ENCODE measurements at places on chromosomes 1 and 21.

DNA sequence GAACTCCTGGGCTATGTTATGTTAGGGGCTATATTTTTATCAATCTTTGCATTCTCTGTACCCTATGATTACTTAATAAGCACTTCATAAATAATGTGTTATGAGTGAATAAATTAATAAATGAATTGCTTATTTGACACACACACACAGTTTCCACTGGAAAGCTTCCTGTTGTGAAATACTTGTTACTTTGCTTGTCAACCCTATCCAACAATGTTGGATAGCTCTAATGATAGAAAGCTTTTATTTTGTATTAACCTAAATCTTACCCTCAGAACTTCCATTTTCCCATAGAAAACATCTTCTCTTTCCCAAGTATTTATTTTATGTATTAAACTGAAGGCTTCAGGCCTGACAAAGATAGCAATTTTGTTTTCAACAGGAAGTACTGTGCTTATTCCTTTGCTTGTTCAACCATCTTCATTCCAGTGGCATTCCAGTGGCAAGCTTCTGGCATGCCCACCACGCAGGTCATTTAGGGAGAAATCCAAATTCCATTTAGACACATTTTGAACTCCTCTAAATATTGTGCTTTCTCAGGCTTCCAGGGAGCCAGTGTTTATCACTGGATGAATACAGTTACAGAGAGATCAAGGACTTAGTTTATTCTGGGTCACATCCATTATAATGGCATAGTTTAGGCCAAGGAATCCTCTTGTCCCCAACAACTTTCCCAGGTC lies 134.4 kb downstream of the TGFB2 start:
- DNase-seq, result no peak

- DNase-seq, result no peak
Measured at GRCh38 chr1:3313576-3313950, 140.9 kb upstream of the ARHGEF16 start.

DNA sequence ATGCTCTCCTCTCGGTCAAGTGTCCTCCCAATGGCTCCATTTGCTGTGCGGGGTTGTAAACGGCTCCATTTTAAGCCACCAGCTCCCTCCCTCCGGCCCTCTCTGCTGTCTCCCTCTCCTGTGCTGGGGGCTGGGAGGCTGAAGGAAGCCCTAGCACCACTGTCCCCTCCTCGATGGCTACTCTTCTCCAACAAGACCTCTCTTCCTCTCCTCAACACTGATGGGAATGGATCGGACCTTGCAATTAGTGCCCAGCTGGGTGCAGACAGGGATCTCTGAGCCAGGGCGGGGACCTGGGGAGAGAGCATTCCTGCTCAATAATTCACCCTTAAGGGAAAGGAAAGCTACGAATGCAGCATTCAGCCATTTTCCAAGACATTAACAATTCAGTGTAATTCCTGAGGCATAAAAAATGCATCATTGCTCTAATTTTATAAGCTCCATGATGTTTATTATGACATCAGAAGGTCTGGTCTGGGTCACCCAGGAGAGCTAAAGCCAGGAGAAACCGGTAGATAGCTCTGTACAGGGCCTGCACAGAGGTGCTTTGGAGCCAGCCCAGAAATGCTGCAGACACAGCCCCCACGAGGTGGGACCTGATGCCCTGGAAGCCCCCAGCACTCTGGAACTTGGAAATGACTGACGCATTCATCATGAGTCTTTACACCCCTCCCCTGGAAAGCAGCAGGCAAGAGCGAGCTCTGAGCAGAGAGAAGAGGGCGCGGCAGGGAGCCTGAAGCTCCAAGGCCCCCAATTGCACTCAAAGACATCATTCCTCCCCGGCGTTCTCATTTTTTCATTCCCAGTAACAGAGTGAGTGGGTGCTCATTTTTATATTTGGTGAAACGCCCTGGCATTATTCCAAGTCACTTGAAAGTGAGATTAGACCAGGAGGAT lies 76.2 kb upstream of the VAMP3 start:
- DNase-seq, result no peak

DNA sequence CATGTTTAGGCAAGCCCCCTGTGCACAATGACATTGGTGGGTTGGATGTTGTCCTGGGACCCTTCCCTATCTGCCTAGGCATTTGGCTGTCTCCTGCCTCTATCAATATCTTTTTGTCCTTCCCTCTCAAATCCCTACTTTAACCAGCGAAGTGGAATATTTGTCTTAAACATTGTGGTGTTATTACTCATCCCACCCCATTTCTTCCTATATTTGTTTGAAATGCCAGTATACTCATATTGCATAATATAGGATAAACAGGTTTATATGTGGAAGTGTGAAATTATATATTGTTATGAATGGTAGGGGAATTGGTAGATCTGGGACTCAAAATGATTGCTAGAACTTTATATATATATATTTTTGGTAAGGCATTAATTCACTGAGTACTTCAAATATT lies 80.0 kb downstream of the ADGRL2 start:
- no peak for DNase-seq

DNA sequence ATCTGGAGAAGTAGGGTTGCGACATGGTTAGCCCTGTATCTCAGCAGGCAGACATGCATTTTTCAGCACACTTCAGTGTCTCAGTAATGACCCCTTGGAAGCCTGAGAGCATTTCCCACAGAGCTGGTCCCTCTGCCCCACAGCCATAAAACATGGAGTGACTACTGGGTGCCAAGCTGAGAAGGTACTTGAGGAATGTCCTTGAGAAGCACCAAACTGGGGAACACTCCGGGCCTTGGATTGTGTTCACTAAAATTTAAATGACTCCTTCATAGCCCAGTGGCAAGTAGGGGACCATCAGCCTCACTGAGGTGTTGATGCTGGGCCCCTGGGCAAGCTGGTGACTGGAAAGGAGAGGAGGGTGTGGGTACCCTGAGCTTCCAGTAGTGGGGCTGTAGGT lies 54.7 kb downstream of the KCNJ6 start:
- no peak for DNase-seq

DNA sequence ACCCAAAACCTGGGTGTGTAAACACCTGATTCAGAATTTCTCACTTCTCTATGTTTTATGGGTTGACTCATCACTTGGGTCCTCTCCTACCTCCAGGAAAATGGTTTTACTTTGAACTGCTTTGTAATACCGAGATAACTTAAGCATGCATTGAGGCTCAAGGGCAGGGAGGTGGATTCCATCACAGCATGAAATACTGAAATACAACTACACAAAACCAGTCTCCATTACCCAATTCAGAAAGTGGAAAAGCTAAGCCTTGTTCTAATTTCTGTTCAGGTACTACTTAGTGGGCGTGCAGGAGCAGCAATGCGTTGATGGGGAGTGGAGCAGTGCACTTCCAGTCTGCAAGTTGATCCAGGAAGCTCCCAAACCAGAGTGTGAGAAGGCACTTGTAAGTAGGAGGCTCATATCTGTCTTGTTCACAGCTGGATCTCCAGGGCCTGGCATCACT lies 6.1 kb upstream of the C4BPA start:
- DNase-seq, result peak; percentile 56

DNA sequence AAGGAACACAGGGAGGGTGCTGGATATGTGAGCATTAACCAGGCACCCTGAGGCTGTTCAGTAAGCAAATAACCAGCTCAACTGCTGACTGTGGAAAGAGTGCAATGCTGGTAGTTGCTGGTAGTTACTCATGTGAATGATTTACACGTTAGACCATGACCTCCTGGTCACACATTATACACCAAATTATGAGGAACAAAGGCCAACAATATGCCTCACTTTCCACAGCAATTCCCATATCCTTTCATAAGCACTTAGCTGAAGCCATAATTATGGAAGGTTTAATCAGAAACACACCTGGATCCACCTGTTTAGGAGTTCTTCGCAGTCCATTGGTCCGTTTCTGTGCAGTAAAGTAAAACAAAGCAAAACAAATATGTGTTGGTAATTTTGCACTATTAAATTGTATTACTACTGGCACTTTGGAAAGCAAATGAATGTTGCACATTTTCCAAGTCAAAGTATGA lies 281.8 kb downstream of the VAV3 start:
- DNase-seq, result no peak

GRCh38 chr1:33377756-33378155 lies 53.1 kb downstream of the PHC2 start:
- DNase-seq, result no peak

DNA sequence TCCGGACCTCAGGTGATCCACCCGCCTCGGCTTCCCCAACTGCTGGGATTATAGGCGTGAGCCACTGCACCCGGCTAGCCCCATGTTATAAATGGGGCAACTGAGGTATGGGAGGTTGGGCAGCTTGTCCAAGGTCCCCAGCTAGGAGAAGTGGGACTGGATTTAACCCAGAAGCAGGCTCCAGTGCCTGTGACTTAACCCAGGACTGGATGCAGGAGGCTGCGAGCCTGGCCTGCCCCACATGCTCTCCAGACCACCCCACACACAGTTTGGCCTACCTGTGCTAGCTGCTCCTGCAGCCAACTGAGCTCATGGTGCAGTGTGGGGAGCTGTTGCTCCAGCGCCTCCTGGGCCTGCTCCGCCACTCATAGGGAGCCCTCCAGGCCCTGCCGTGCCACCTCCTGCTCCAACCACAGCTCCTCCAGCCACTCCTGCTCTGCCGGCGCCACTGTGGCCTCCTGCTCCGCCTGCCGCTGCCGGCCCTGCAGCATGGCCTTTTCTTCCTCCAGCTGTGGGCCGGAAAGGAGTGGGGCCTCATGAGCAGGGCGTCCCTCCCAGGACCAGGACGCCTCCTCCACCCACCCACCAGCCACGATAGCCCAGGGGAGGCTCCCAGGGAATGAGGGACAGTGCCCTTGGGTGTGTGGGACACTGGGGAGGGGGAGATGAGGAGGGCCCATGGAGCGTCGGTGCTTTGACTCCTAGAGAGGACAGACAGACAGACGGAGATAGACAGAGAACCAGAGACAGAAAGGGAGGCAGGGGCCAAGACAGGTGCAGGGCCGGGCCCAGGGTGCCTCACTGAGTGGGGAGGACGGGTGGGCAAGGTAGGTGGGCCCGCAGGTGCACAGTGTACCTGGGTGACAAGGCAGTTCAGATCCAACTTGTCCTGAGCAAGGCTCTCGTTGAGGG lies 12.4 kb upstream of the NBPF1 start:
- DNase-seq, result peak; percentile 52

- DNase-seq, result no peak
Measured at GRCh38 chr1:162404550-162405160, 7.3 kb downstream of the SH2D1B start.

DNA sequence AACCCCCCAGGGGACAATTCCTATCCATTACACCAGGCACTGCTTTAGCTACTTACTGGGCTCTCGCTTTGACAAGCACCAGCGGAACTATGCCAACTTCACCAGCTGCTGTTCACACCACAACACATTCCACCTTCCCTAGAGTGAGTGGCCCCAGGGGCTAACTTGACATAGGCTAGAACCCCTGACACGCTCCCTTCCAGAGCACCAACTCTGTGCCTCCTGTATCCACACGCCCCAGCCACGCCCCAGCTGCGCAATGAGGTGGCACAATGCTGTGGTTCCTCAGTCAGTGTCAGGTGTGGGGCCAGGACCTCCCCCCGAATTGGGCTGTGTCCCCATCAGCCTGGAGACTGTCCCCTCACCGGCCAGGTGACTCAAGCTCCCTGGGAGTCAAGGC lies 11.7 kb upstream of the FGR start:
- DNase-seq, result no peak

GRCh38 chr21:40215941-40216340 lies 348.7 kb downstream of the PCP4 start:
- no peak for DNase-seq

DNA sequence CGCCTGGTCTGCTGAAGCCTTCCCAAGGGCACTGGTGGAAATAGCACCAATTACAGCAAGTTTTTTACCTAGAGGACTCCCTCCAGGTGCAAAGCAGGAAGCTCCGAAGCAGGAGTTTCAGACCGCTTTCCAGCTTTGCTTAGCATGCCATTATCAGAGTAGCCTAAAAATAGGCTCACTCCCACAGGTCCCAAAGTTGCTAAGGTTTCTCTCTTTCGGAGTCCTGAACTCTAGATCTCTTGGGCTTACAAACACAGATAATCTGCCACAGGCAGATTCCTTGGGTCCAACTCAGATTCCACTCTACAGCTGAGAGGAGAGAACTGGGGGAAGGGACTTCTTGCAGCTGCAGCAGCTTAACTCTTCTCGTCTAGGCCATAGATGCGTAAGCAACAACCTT lies 22.5 kb downstream of the ZMYND12 start:
- DNase-seq, result no peak

GRCh38 chr21:15355066-15355465 lies 290.3 kb upstream of the NRIP1 start:
- DNase-seq, result no peak

- DNase-seq, result no peak
Measured at GRCh38 chr1:2816786-2817185, 15.3 kb upstream of the TTC34 start.

- no peak for DNase-seq
Measured at GRCh38 chr1:168320149-168320548, 39.5 kb downstream of the TBX19 start.

DNA sequence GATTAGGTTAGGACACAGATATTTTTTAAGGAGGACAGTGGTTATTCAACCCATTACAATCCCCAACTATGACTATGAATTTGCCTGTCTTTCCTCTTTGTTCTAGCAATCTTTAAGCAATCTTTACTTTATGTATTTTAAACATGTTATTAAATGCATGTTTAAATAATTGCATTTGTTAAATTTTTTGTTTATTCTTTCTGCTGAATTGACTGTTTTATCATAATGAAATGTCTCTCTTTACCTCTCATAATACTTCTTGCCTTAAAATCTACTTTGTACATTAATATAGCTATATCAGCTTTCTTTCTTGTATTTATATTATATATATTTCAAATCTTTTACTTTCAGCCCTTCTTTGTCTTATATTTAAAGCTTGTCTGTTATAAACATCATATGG lies 46.1 kb downstream of the CR1L start:
- DNase-seq, result no peak

- no peak for DNase-seq
Measured at GRCh38 chr1:64196074-64196870, 7.2 kb upstream of the UBE2U start.

GRCh38 chr1:47179988-47180563 lies 9.8 kb downstream of the PDZK1IP1 start:
- no peak for DNase-seq

- DNase-seq, result no peak
Measured at GRCh38 chr1:27940870-27941560, 6.2 kb downstream of the SMPDL3B start.

DNA sequence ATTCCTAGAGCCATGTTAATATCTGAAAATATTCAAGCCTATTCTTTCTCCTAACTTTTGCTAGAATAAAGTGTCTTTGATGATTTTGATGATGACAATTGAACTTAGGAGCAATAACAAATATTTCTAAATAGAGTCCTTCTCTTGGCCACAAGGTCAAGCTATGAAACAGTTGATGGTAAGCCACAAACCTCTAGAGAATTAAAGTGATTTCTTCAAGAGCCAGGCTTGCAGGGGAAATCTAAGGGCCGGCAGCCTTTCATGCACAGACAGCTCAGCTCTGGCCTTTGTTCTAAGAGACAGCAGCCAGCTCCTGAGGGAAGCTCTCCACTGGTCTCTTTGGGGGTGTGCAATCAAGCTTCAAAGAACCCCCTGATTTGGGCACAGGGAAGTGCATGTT lies 59.0 kb downstream of the SUSD4 start:
- DNase-seq, result no peak

All from GM20000 (cell line).